ENCODE measurements at places on chromosomes 4 and X. TPM values are rescaled to one million over a fixed set of nuclear protein-coding genes. Genes with fewer than 3 reads are reported as not detected.

The CLCN4 gene
- total RNA-seq, result 2.2 TPM

The AREG gene
- total RNA-seq, result 7.4 TPM

The SH3D19 gene
- total RNA-seq, result 41.7 TPM

The MEPE gene
- not detected for total RNA-seq

Data from ureter (tissue), 1 donor.